ENCODE measurements at places on chromosomes 5 and 9.

- DNase-seq, result no peak
These were observed 22.3 kb downstream of the ADCY2 start for GRCh38 chr5:7418276-7418675.

- DNase-seq, result no peak
These were observed 359 bp downstream of the PRELID1 start for GRCh38 chr5:177303925-177304391.

DNA sequence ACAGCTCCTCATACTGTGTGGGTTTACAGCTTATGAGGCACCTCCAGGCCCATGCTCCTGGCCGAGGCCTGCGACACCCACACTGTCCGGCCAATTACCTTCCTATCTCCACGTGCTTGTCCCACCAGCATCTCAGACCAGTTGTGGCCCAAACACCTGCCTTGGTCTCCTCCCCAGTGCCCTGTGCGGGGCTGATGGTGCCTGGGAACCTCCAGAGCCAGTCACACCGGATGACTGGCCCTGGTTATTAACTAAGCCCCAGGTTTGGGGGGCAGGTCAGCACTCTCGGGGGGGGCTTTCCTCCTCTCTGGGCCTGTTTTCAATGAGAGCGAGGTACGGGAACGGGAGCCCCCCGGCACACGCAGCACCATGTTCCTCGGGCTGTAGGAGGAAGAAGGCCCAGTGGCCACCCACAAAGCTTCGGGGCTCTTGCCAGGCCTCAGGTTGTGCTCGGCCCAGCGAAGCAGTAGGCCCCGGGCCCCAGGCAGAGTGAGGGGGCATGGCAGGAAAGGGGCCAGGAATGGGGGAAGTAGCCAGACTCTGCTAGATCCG is 76.0 kb upstream of the PHYKPL start:
- DNase-seq, result no peak

GRCh38 chr9:4670591-4670990 is 4.3 kb upstream of the SPATA6L start:
- DNase-seq, result no peak

- no peak for DNase-seq
These were observed 109.3 kb downstream of the DAPK1 start for GRCh38 chr9:87606841-87607521.

DNA sequence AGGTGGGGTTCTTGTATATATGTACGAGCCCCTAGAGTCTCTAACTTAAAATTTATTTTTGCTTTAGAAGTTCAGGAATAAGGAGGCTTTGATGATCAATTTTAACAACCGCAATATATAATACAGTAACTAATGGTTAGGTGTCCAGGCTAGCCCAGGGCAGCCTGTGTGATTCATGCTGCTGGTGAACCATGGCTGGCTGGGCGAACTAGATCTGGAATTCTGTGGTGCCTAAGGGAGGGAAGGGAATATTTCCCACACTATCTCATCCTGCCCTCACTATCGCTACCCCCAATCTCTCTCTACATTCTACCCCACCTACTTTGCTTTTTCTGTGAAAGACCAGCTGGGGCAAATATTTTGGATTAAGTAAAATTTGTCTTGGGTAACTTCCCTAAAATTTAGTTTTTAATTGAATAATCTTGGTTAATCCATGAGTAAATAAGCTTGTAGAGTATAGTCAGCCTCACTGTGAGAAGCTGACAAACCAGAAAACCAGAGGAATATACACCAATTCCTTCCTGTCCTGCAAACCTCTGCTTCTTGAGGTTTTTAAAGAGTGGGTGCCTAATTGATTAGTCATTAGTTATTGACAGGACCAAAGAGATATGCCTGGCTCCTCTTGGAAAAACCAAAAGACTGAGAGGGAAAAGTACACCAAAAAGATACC is 115.1 kb upstream of the CCDC152 start:
- DNase-seq, result no peak

GRCh38 chr9:86684148-86684547 is 263.2 kb downstream of the GAS1 start:
- no peak for DNase-seq

DNA sequence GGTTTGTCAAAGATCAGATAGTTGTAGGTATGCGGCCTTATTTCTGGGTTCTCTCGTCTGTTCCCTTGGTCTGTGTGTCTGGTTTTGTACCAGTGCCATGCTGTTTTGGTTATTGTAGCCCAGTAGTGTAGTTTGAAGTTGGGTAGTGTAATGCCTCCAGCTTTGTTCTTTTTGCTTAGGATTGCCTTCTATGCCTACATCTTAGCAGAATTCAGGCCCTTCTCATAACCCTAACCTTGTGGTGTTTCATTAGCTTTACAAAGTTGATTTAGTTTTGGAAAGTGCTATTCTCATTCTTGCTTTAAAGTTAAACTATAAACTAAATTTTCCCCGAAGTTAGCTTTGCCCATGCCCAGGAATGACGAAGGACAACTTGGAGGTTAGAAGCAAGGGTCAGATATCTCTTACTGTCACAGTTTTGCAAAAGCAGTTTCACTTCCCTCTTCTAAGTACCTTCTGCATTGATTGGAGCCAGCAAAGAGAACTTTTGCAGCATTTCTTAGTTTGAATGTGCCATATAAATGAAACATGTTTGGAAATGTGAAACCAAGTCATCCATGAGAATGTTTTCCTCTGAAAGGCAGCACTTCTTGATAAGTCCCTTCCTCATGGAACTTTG is 274.3 kb upstream of the DMRT1 start:
- no peak for DNase-seq

DNA sequence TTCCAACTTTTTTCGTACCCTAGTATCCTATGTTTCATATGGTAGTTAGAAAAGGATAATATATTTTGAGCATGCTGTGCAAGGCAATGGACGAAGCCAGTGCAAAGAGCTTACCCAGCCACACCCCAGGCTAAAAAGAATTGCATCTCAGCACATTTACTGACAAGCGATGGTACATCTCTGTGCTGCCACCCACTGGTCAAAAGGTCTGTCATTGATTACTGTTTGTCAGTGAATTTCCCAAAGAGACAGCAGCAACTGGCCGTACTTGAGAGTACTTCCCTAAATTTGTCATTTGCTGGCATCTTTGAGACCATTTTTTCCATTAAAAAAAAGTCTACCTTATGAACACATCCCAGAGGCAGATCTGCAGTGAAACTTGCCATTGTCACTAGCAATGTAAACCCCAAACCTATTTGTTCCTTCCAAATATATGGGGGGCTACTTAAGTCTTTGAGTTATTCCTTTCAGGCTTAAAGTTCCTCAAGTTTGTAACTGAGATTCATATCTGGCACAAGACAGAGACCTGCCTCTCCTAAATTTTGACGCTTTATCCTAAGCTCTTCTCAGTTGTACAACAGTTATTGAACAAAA is 184.3 kb downstream of the CTNND2 start:
- DNase-seq, result no peak

- DNase-seq, result no peak
These were observed 20.0 kb upstream of the SH3PXD2B start for GRCh38 chr5:172474293-172474692.

GRCh38 chr5:122162100-122162638 is 32.8 kb downstream of the ZNF474 start:
- DNase-seq, result no peak

- no peak for DNase-seq
These were observed 126.7 kb downstream of the MVB12B start for GRCh38 chr9:126453156-126453963.

GRCh38 chr5:157137691-157138090 is 5.0 kb downstream of the MED7 start:
- no peak for DNase-seq

DNA sequence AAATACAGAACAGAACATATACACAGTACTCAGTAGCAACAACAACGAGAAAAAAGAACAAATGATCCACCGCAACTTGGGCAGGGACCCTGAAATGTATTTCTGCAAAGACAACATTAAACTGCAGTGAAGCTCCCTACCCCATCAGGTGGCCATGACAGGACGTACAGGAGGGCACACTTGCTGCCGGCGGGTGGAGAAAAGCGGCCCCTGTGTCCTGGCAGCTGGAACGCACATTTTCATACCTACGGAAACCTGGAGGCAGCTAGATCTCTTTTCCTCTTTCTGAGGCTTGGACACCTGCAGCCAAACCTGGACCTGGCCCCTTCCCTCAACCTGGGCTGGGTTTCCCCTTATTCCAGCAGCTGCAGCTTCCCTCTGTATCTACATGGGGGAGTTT is 42.2 kb upstream of the ZNF354B start:
- DNase-seq, result no peak

GRCh38 chr9:127809540-127810377 is 7.1 kb downstream of the FPGS start:
- peak; percentile 25 for DNase-seq

DNA sequence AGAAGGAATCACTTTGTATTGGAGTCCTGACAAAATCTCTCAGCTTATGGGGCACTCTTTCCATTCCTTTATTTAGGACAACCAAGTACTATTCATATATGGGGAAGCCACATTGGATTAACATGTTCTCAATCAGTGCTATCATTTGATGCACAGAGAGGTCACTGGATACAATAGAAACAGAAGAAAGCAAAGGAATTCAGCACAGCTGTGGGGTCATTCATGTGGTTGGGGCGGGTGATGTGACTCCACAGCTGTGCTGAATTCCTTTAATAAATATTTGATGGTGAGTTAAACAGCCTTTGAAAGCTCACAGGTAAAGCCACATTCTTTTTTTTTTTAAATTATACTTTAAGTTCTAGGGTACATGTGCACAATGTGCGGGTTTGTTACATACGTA is 854 bp upstream of the TEX48 start:
- no peak for DNase-seq

GRCh38 chr9:13063880-13064459 is 215.5 kb downstream of the MPDZ start:
- DNase-seq, result no peak

- DNase-seq, result no peak
These were observed 27.3 kb downstream of the LHFPL2 start for GRCh38 chr5:78621291-78621738.

- no peak for DNase-seq
These were observed 13.7 kb upstream of the ITGA1 start for GRCh38 chr5:52774005-52774410.

DNA sequence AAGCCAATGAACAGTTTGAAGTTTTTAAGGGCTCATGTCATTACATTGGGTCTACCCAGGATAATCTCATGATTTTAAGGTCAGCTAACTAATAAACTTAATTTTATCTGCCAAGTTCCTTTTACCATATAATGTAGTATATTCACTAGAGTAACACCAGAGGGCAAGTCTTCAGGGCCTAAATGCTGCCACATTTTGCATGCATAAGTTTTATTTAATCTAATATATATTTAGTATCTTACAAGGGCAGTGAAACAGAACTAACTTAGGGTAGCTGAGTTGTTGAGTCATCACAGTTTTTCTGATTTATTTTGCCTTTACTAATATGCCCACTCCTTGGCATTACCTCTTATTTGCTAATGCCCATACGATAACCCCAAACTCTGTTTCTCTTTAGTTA is 8.1 kb upstream of the APC start:
- no peak for DNase-seq

- DNase-seq, result no peak
These were observed 339.5 kb upstream of the RFX3 start for GRCh38 chr9:3865141-3865772.

DNA sequence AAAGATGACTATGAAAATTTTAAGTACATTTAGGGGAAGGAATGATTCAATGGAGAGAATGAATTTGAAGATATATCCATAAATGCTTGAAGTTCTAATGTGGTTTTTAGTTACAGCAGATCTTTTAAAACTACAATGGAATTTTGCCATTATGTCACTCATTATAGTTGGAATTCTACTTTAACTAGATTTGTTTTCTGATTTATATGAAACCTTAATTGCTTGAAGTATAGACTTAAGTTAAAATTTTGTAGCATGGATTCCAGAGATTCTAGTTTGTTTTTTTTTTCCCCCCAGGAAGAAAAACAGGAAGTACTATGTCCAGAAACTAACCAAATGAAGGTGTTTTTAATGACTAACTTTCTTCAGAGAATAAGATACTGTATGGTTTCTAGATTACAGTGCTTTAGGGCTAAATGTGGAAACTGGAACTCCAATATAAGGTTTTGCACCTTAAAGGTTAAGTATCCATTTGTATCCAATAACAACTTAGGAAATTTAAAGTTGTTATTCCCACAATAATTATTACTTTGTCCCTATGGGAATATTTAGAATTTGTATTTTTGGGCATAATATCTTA is 70.3 kb downstream of the ZSWIM6 start:
- no peak for DNase-seq

DNA sequence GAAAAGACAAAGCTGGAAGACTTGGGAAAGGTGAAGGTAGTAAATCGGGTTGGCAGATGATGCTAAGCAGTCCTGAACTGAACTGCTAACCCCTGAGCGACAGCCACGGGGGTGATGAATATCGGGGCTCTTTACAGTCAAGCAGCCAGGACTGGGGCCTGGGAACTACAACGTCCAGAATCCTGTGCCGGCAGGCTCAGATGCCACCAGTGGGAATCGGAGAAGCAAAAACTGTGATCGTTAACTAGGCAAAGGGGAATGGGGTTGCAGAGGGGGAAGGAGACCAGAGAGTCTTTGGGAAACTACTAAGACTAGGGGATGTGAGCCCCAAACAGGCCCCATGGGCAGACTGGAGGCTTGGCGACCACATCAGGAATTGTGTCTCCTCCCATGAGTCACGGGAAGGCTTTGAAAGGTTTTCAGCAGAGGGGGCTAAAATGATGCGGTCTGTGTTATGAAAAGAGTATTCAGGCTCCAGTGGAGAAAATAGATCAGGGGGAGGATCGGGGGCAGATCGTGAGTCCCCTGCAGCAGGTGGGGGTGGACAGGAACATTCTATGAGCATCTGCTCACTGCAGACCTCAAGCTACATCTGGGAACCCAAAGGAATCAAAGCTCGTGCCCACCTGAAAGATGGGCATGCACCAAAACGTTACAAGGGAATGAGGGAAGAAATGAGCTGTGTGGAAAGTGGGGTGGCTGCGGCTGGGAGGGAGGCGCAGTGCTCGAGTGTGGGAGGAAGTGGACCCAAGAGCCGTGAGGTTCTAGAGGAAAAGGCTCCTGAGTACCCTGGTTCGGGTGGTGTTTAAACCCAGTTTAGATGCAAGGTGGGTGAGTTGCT is 53.8 kb downstream of the HRH2 start:
- DNase-seq, result no peak

- DNase-seq, result no peak
These were observed 74.4 kb upstream of the ATP10B start for GRCh38 chr5:160926428-160926827.

GRCh38 chr5:142618130-142618523 is 67.8 kb downstream of the FGF1 start:
- DNase-seq, result no peak

DNA sequence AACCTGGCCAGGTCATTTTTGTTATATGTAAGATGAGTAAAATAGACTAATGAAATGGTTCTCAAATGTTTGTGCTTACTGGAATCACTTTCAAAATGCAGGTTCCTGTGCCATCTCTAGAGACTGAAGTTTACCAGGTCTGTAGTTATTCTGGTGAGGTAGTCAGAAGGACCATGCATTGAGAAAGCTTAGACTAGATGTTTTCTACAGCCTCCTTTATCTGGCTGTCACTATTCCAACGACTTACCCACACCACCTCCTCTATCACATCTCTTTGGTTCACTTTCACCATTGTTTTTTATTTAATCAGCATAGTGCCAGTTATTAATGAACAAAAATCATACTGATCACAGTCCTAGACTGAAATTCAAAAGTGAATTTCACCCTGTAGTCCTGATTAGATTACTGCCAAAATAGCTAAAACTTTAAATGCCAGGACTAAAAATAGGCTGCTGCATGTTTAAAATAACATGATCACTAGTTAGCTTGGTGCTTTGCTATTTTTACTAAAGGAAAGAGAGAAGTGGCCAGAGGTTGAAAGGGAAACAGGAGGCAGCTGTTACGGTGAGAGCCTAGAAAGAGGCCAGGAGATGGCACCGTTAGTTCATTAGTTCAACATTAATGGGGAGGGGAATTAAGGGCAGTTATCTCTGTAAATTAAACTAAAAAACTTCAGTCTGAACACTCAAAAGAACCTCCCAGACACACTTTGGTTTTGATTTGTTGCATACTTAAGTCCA is 13.9 kb upstream of the FNIP1 start:
- no peak for DNase-seq
